Cerebellum (tissue), 4 donors: ENCODE measurements at places on chromosomes 12 and 14. TPM values are rescaled to one million over a fixed set of nuclear protein-coding genes. Genes with fewer than 3 reads are reported as not detected.

MIP gene
- total RNA-seq, result not detected

DNA sequence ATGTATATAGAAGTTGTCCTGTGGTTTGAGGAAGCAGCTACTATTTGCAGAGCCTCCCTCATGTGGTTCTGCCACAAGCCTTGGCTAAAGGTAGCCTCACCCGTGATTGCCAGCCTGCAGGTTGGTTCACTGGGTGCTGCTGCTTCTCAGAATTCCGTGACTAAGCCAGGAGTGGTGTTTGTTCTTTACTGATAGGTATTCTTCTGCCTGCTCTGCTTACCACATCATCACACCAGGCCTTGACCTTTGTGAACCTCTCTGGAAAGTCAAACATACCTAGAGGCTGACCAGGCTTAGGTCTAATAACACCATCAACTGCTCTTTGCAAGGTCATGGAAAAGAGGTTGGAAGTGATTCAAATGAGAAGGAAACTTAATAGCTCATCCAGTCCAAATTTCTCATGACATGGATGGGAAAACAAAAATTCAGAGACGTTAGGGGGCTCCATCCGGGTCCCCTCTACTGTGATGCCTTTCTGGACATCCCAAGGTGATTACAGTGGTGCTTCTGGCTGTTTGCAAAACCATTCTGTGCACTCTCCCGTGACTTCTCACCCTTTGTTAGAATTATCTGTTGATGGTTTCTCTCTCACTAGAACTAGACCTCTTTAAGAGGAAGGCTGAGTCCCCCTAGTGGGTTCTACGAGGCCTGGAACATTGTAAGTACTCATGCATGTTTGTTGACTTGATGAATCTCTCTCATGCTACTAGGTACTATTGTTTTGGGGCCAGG, 8.5 kb upstream of the SOCS2 start:
- no peak for DNase-seq

DNA sequence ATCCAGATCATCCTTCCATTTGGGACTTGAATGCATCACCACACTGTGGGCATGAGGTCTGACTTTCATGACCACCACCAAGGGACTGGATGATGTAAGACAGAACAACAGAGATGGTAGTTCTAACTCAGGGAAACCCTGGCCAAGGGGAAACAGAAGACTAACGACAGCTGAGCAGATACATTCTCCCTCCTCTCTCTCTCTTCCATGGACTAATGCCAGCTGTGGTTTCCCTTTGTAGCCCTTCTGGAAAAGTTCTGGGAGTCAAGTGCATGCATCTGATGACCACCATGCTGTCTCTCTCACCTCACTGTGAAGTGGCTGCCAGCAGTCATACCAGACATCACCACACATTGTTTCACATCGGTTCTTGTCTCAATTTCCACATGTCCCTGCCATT, 3.4 kb downstream of the TAS2R30 start:
- no peak for DNase-seq

- peak; percentile 73 for DNase-seq
Observed at GRCh38 chr12:5171701-5172100, 128.0 kb downstream of the KCNA5 start.

DNA sequence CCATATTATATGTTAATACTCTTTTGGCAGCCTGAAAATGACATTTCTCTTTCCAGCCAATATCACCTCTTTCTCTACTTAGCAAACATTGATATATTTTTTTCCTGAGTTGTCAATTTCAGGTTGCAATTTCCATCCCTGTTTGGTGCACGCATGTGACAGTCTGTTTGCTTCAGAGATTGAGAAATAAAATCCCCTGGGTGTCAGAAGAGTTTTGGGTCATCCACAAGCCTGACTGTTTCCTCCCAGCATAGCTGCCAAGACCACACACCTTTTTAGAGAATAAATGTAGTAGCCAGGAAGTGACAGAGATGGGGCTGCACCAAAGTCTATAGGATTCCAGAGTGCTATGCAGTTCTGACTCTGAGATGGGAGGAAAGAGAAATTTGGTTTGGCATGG, 144.9 kb upstream of the NOS1 start:
- DNase-seq, result no peak

GRCh38 chr12:10293570-10294227, 14.0 kb upstream of the KLRD1 start:
- DNase-seq, result no peak

KRT6C gene
- total RNA-seq, result not detected

GRCh38 chr14:100554082-100554677, 33.0 kb downstream of the BEGAIN start:
- peak; percentile 79 for DNase-seq

KRT3 gene
- total RNA-seq, result not detected

GRCh38 chr12:7269273-7269672, 34.6 kb upstream of the ACSM4 start:
- no peak for DNase-seq

ADCY4 gene
- 5.2 TPM for total RNA-seq

DNA sequence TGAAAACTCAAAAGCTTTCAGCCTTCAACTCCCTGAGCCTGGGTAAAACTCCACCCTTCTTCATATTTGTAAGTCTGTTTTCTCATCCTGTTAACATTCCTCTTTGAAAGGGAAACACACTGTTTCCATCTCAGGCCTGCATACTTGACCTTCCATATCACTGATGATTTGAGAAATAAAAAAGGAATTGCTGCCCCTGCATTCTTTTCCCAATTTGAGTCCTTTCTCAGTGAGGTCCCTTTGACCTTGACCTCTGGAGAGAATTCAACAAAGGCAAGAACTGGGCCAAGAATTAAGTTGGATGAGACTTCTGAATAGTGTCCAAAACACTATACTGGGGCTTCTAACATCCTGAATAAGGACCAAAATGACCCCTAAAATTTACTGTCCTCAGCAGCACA, 108.0 kb downstream of the AEBP2 start:
- no peak for DNase-seq

GRCh38 chr14:51988221-51988620, 1.1 kb upstream of the RTRAF start:
- DNase-seq, result no peak

DNA sequence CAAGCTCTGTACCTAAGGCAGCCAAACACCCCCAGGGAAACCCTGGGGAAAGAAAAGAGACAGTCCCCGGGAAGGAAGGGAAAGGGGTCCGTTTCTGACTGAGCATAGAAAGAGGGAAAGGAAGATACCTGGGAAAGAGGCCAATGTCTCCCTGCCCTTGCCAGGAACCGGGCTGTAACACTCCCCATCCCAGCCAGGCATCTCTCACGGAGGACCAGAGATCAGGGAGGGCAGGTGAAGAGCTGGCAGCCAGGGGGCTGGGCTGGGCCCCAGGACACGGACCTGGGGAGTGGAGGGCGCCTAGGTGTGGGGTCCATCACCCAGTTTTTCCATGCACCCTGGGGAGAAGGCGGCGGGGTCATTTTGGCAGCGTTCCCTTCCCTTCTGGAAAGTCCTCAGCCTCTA, 18.9 kb upstream of the PLEKHH1 start:
- peak; percentile 84 for DNase-seq

FAM90A1 gene
- 0.09 TPM for total RNA-seq

GRCh38 chr14:77618381-77618970, 2.0 kb upstream of the SPTLC2 start:
- DNase-seq, result no peak

ZBTB42 gene
- 0.73 TPM for total RNA-seq

DNA sequence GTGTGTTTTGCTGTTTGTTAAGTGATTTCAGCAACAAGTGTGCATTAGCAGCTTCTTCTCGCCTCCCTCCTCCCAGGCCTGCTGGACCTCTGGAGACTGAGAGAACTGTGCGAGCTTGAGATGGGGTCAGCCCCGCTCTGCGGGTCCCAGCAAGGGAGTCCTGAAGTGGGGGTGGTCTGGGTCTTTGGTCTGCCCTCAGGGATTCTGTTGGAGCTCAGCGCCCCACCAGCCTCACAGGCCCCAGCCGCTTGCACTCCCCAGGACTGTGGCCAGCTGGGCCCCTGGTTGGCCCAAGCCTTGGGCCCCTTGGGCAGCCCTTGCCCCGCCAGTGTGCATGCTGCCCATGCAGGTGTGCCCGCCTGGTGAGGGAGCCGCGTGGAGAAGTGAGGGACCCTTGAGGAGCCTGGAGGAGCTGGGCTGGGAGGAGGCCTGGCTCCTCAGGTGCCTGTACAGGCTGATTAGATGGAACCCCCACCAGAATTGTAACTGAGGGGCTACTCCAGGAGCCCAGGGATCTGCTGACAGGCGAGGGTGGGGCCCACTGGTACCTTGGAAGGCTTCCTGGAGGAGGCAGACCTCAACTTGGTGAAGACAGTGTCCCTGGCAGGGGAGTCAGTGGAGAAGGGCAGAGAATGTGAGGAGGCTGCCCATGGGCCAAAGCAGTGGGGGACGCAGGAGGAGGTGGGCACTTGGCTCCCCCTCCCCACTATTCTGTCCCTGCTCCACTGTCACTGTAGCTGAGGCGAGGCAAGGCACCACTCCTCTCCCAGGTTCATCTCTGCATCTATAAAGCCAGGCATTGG, 56.7 kb downstream of the BEGAIN start:
- no peak for DNase-seq

RBM19 gene
- total RNA-seq, result 23.7 TPM

OASL gene
- total RNA-seq, result 0.18 TPM

GRCh38 chr12:88187571-88187970, 45.5 kb downstream of the TMTC3 start:
- no peak for DNase-seq

NXPH4 gene
- 11.0 TPM for total RNA-seq

CELA1 gene
- total RNA-seq, result not detected

SERPINA10 gene
- total RNA-seq, result not detected

GRCh38 chr12:40157336-40157735, 51.5 kb upstream of the SLC2A13 start:
- DNase-seq, result no peak

DNA sequence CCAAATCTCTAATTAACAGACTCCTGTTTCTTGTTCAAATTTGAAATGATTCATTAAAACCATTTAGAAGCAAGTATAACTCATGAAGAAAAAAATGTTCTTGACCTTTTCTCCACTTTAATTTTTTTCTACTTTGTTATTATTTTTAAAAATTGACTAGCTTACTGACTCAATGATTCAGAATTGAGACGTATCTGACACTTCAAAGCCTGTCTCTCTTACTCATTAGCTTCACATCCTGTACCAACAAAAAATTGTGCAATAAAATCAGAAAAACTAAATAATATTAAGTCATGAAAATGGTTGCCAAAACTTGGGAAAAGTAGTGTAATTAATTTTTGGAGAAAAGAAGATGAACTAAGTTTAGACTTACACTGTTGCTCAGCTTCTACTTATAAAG, 331.2 kb downstream of the SLC16A7 start:
- DNase-seq, result no peak

DNA sequence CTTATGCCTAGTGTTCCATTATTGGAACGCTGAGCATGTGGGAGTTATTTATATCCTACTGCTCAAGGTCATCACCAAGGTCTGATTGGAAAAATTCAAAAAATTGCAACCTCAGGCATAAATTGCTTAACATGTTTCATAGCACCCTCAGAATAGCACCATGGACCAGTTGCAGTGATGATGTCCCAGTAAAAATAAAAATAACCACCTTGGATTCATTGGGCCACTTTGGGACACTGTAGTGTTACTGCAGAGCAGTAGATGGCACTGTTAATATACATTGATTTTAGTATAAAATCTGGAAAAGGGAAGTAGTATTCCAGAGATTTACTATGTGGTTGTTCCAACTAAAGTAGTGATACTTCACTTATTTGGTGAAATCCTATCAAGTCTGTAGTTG, 31.0 kb upstream of the PTCSC3 start:
- no peak for DNase-seq

DPY19L2 gene
- 43.7 TPM for total RNA-seq

DPF3 gene
- 60.9 TPM for total RNA-seq

DNA sequence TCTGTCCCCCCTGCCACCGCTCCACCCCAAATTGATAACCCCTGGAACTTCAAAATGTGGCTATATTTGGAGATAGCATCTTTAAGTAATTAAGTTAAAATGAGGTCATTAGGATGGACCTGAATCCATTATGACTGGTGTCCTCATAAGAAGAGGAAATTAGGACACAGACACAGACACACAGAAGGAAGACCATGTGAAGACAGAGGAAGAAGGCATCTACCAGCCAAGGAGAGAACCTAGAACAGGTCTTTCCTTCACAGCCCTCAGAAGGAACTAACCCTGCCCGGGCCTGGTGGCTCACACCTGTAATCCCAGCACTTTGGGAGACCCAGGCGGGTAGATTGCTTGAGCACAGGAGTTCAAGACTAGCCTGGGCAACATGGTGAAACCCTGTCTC, 3.6 kb upstream of the HRK start:
- DNase-seq, result no peak

CCND2 gene
- total RNA-seq, result 149 TPM

DNA sequence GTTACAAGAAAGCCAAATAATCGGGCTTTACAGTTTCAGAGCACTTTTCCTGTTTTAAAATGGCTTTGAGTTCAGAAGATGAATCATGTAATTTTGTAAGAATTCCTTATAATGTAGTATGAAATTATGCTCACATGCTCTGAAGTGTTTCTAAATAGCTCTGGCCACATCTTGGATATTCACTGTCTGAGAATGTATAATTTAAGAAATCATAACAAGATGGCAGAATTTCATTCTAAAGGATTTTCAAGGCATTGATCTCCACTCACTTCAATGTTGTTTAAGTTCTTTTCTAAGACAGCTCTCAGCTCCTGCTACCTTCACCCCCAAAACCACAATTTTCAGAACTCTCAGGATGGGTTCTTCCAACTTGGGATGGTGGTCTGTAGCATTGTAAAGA, 180.1 kb downstream of the DACT1 start:
- no peak for DNase-seq

PKP2 gene
- 4.1 TPM for total RNA-seq

DNA sequence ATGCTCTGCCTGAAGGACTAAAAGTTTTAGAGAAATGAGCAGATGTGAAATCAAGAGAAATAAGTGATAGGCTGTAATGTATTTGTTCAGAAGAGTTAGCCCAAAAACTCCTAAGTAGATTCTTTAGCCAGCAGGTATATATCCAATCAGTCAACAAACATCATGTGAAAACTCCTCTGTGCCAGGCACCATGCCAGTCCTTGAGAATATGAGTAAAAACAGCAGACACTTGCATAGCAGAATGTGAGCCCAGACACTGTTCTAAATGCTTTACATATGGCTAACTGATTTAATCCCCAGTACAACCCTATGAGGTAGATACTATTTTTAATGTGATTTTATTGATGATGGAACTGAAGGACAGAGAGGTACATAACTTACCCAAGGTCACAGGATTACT, 329.8 kb downstream of the PAWR start:
- no peak for DNase-seq

DNA sequence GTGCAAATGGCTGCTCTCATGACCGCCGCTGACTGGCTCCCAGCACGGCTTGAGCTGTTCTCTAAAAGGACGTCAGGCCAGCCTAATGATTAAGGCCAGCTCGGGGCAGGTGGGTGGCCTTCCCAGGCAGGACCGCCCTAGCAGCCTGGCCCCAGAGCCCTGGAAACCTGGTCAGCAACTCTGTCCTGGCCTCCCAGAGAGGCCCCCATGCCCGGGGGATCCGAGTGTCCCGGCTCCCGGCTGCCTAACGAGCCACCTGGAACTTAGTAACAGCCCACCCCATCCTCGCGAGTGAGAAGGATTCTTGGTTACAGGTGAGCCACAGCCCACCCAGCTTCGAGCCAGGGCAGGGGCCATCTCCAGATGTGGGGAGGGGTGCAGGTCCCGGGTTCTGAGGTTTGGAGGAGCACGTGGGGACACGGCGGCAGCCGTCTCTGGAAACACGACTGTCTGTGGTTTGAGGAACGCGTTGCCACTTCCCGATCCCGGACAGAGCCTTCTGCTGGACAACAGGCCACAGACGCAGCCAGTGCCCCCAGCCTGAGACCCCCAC, 73.8 kb upstream of the FBRSL1 start:
- no peak for DNase-seq

- DNase-seq, result no peak
Observed at GRCh38 chr12:131434208-131435125, 276.4 kb upstream of the SFSWAP start.
